ENCODE measurements at places on chromosomes 5 and 9.

GRCh38 chr5:142598338-142598700 is 87.6 kb downstream of the FGF1 start:
- DNase-seq = no peak

- DNase-seq = no peak
Observed at GRCh38 chr5:16450163-16450562, 15.4 kb downstream of the ZNF622 start.

DNA sequence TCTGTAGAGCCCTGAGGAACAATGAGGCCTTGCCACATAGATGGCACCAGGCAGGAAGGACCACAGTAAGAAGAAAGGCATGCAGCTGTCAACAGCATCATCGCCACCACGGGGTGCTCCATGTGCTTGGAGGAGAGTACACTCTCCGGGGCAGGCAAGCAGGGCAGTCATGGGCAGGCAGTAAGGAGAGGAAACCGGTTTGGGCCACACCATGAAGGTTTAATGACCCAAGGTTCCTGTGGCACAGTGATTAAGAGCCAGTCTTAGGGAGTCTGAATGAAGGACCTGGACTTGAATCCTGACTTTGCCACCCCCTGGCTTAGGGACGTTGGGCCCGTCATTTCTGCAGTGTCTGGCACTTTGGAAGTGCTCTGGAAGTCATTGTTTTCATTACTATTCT is 80.6 kb upstream of the ZBTB43 start:
- no peak for DNase-seq

DNA sequence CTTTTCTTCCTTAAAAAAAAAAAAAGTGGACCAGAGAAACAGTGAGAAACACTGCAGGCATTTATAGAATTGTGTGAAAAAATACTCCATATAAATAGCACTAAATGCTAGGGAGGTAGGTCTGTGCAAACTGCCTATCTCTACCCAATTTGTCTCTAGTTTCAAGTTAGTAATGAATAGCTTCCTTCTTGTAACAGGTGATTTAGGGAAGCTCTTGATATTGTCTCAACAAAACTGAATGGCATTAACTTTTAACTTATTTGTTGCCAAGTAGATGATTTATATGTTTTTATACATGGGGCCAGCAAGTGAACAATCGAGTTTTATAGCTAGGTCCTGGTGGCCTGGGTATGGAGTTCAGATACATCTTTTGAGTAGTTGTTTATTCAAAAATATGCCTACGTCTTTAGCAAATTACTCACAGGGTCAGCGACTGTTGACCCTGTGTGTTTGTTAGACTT is 283.6 kb downstream of the NR3C1 start:
- no peak for DNase-seq

DNA sequence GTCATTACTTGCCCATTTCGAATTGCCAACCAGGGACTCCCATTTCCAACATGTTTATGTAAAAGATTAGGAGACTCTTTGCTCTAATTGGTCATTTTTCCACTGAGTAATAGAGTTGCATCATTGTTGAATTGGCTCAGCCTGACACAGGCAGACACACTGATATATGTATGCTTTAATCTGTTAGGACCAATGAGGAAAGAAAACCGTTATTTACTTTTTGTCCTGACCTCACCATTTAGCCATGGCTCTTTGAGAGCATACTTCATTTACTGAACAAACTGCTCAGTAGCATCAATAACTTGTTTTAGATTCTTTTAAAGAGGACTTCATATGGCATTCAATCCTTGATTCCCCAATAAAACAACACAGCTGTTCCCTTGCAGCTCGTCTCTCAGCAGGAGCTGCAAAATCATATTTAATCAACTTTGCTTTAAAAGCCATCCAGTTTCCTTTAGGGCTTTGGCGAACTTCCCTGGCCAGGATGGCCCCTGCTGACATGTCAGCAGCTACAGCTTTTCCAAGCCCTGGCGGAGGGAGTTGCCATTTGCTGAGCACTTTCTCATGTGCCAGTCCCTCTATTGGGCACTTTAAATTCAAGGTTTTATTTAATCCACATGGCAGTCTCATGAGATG is 251.5 kb upstream of the TNC start:
- no peak for DNase-seq

DNA sequence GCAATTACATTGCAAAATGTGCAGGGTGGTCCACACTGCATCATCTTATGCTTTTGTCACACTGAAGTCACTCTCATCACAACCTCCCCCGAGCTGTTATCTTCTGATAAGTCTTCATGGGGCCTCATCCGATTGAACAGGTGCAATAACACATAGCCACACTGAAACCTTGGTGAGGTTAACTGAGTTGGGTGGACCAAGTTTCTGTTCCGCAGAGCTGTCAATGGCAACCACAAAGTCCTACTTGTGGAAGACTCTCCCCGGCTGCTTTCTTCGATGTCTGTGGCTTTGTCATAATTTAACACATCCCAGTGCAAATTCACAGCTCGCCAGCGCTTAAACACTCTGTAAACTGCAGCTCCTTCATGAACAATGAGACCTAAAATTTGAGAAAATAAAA is 112.2 kb downstream of the MARCHF11 start:
- no peak for DNase-seq

GRCh38 chr5:139149477-139150199 is 48.5 kb downstream of the SIL1 start:
- no peak for DNase-seq

DNA sequence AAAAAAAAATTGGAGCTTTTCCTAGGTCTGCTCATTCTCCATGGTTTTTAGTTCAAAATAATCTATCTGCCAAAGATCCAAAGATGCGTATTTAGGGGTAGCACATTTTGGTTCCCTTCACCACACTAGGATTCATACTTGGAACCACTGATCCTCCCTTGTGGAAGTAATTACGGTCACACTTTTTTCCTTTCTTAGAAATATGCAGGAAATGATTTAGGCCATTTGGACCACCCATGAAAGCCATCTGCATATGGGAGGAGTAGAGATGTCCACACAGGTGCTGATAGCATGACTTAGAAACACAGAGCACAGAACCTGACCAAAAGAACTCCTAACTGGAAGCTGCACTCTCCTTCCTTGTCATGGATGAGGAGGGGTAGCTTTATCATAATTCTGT is 105.9 kb upstream of the RAI14 start:
- no peak for DNase-seq

DNA sequence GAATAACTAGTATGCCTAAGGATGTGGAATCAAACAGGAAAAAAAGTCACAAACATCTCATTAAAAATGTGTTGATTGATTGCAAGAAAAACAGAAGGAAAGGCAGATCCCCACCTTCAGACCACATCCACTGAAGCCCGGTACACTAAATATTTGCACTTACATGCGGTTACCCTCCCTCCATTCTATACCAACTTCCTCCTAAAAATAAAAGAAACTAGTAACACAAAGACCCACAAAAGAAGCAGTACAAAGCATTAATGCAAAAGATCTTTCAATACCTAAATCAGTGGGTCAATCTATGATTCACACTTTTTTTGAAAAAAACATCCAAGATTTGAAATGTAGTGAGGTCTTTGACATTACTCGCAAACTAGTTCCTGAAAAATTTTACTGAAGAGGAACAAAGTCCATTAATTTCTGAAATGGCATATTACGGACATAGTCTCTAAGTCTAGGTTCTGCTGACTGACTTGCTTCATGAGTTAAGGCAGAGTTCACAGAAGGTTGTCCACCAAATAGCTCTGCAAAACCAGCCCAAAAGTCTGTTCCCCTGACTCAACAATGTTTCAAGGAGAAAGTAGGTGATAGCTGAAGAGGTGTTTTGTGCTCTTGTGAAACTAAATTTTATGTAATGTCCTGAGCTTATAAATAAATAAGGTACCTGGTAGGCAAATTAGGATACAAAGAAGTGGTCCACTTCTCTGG is 100.7 kb downstream of the PAM start:
- no peak for DNase-seq

DNA sequence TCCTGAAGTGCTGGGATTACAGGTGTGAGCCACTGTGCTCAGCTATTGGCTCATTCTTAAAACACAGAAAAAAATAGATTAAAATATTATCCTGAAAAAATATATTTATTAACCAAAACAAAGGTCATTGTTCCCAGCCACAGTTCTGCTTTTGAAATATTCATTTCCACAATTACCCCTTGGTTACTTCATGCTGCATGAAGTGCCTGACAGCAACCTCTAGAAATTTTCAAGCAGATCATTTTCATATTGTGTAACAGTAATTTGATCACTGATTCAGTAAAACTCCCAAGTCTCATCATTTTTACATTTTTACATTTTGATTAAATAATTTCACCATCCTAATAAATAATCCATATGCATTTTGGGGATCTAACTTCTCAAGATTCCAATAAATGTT is 18.8 kb upstream of the GNAQ start:
- no peak for DNase-seq

DNA sequence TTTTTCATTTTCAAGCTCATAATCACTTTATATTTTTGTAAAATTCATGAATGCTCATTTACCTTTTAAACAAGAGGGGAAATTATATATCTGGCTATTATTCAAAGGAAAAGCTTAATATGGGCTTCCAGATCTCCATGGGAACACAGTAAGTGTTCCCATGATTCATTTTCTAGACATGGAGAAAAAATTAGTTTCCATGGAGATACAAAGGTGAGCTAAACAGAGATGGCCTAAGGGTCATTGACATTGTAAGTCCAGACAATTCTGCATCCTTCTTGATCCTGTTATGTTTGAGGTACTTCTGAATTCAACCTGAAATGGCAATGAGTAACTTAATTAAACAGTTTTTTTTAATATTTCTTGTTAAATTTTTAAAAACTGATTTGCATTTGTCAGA is 341.4 kb upstream of the PRR16 start:
- DNase-seq = no peak
